Stimulated activated CD4-positive, alpha-beta T cell treated with anti-CD3 and anti-CD28 coated beads, Interleukin-2, amount 100 ng/mL, for 4 hours (primary cell): ENCODE measurements at places on chromosomes 2 and 18.

- DNase-seq = no peak
These were observed 270.6 kb downstream of the C1D start for GRCh38 chr2:67792191-67792590.

GRCh38 chr2:144659731-144660275, 139.9 kb upstream of the ZEB2 start:
- DNase-seq = peak; percentile 5

GRCh38 chr2:217942731-217943335, 60.0 kb downstream of the TNS1 start:
- DNase-seq = no peak

- no peak for DNase-seq
These were observed 373.7 kb upstream of the GALNT5 start for GRCh38 chr2:156883804-156884203.

DNA sequence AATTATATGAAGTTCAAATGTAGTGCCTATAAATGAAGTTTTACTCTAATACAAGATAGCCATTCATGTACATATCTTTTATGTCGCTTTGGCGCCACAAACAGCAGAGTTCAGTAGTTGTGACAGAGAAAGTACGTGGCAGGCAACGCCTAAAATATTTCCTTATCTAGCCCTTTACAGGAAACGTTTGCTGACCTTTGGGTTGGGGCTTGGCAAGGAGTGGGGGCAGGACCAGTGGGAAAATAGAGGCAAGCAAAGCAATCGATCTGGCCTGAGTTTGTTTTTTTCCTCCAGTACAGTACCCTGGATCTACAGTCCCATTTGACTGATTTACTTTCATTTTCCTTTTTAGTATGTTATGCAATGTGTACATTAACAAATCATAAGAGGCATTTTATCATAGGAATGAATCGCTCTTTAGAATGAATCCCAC, 13.1 kb downstream of the CCDC68 start:
- peak; percentile 4 for DNase-seq

DNA sequence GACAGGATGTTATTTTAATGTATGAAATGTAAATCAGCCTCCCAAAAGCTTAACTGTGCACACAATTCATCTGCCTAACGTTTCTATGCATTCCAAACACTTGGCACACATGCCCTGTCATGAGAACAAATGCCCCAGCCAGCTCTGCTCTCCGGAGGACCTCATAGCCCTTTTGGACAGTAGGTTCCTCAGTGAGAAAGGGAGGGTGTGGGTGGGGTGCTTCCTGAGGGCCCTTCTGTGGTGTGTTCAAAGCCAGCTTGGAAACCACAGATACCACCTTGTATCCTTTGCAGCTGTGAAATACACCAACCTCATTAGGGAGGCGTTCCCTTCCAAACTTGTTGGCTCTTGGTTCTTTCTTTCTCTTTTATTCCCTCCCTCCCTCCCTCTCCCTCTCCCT, 102.2 kb upstream of the ASB18 start:
- DNase-seq = no peak

DNA sequence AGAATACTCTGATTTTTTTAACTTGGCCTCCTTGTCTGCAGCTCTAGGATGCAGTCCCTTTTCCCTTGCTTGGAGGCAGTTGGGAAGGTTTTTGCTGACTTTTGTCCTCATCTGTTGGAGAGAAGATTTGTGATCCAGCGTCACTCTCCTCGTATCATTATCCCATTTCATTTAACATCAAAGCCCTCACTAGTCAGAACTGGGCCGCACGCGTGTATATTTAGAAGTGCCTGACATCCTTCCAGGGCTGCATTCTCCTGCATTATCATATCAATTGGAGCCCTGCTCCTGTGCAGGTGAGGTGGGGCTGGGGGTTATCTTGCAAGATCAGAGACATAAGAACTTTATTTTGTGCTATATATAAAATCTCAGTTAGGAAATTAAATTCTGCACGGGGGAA, 435.1 kb upstream of the HS6ST1 start:
- DNase-seq = no peak

DNA sequence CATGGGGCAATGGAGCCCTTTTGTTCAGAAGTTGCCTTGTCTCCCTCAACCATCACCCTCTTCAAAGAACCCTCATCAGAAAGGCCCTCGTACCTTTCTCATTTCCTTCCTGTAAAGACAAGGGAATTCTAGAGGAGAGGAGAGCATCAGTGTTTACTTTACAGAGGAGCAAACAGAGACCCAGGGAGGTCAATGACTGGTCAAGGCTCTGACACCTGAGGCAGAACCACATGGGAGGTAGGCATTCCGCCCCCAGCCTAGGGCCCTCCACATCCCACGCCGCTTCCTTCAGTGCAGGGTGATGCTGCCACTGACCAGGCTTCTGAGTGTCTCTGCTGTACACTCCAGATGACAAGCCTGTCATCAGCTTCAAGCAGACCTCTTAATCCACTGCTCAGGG, 104.7 kb downstream of the NRP2 start:
- DNase-seq = no peak

DNA sequence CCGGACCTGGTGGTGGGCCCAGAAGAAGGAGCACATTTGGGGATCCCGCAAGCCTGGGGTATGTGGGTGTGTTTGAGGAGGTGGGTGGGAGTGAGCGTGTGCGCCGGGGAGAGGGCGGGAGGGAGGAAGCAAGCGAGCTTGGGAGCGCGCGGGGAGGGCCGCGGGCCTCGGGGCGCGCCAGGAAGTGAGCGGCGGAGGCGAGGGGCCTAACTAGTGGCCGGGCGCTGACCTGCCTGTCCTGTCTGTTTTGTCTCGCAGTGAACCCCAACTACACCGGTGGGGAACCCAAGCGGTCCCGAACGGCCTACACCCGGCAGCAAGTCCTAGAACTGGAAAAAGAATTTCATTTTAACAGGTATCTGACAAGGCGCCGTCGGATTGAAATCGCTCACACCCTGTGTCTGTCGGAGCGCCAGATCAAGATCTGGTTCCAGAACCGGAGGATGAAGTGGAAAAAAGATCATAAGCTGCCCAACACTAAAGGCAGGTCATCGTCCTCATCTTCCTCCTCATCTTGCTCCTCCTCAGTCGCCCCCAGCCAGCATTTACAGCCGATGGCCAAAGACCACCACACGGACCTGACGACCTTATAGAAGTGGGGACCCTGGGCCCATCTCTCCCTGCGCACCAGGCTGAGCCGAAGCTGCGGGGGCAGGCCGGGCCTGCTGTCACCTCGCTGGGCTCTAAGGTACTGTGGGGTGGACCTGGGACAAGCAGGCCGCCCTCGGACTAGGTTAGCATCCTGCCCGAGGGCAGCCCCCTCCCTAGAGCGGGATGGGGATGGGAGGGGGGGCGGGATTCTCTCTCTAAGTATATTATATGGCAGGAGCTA, 1.2 kb downstream of the HOXD4 start:
- DNase-seq = no peak

- DNase-seq = no peak
These were observed 61.0 kb upstream of the SLC25A52 start for GRCh38 chr18:31821545-31822171.

DNA sequence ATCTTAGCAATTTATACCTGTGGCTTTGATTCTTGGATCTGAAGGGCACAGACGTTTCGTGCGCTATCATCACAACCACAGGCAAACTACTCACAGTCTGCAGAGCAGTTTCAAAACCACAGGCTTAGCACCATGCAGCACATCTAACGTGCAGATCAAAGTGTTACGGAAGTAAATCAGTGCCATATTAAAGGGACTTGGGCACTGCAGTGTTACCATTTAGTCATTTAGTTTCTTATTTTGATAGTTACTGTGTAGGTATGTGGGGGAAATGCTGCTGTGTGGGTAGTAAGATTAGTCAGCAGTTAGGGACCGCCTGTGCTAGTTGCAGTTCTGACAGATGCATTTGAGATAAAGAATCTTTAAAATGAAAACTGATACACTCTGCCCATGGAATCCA, 384.0 kb downstream of the NBAS start:
- DNase-seq = peak; percentile 59

GRCh38 chr18:35460736-35461161, 37.0 kb downstream of the INO80C start:
- DNase-seq = no peak

GRCh38 chr2:64383016-64383591, 70.9 kb upstream of the LGALSL start:
- no peak for DNase-seq

- DNase-seq = no peak
These were observed 31.5 kb upstream of the LGALSL start for GRCh38 chr2:64422466-64422865.

GRCh38 chr2:60557486-60557864, 4.0 kb upstream of the BCL11A start:
- no peak for DNase-seq

GRCh38 chr2:49110571-49110970, 43.7 kb downstream of the FSHR start:
- DNase-seq = no peak

DNA sequence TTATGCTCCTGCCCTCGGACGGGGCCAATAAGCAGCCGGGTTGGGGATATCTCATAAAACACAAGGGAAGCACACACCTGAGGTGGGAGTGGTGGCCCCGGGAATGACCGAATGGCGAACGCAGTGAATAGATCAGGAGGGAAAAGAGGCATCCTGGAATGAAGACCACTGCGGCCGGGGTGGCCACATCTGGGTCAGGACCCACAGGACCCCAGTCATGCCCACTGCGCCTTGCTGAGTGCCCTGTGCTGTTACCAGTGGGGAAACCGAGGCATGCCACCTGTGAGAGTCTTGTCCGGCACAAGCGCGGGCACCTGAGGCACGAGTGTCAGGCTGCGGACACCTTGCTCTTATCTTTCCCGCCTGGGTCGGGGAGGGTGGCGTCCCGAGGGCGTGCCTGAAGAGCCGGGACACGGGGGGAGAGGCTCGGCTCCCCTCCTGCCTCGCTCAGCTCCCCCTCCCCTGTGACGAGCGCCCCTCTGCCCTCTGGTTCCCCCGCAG, 1.6 kb downstream of the PDCD1 start:
- DNase-seq = no peak
